ENCODE measurements at places on chromosomes 1 and 21.
A peak's percentile ranks its signal among the peaks of the same experiment; 100 is the strongest.

DNA sequence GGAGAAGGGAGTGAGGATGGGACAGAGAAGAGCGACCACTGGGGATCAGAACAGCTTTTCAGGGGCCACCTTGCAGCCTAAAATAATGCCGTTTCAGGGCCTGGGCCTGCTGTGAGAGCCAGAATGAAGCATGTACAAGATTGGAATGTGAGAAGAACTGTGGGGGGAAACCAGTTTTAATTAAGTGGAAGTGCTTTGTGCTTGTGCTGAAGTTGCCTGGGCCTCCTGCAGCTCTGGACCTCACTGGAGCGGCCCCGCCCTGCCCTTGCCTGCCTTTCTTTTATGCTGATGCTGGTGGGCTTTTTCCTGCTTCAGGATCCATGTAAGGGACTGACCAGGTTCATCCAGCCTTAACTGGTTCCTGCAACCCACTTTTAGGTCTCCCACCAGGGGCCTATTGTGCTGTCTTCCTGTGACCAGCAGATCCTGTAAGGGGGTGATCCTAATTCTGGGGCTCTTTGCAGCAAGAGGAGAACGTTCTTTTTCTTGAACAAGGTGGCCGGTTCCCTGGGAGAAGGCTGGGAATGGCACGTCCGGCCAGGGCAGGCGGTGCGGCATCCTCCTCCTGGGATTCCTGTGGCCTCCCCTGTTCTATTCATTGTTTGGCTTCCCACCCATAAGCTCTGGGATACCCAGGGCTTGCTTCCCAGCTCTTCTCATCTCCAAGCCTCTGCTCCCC is 3.2 kb downstream of the C1orf226 start:
- DNase-seq, result no peak

DNA sequence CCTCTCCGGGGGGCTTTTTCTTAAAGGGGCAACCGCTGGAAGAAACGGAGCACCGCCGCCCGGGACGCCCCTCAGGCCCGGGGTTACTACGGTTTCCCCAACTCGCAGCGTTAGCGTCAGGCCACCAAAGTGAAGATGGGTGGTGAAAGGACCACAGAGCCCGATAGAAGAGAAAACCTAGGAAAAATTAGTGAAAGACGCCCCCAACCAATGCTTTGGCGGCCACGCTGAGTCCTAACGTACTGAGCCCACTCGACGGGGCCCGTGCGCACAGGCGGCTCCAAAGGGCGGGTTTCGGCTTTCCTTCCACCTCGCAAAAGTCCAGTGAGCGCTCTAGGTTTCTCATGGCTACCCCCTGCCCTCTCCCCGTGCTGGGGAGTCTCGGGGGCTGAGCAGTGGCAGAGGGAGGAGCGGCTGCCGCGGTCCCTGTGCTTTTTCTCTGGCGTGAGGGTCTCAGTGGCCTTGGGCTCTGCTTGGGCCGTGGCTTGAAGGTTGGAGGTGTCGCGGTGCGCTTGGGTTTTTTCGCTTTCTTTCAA is 12.2 kb upstream of the SPEN start:
- no peak for DNase-seq

DNA sequence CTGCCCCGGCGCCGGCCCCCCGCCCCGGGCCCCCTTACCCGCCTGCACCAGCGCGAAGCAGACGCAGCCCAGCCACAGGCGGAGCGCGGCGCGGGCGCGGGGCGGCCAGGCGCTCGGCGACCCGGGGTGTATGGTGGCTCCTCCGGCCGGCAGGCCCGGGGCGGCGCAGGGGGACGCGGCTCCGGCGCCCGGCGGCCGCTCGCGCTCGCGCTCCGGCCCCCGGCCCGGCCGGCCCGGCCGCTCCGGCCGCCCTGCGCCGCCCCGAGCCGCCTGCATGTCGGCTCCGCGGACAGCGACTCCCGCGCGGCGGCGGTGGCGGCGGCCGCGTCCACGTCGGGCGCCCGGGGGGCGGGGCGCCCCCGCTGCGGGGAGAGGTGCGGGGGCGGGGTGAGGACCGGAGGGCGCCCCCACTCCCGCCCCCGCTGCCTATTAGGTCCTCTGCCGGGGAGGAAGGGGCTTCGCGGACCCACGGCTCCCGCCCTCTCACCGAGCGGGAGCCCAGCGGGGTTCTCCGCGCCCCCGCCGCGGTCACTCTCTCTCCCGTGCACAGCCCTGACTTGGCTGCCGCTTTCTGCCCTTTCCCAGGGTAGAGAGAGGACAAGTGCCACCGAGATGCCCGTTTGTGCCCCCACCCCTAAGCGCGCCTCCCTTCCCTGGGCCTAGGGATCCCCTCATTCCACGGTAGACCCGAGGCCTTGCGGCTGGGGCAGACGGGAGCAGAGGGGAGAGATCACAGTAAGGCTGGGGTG is at the start of gene FNDC5:
TSS of gene FNDC5 (minus strand) at position 298 of the 749 bp plus-strand sequence.
- no peak for DNase-seq

- DNase-seq, result no peak
These were observed 64.8 kb upstream of the GALNT2 start for GRCh38 chr1:230002164-230002803.

DNA sequence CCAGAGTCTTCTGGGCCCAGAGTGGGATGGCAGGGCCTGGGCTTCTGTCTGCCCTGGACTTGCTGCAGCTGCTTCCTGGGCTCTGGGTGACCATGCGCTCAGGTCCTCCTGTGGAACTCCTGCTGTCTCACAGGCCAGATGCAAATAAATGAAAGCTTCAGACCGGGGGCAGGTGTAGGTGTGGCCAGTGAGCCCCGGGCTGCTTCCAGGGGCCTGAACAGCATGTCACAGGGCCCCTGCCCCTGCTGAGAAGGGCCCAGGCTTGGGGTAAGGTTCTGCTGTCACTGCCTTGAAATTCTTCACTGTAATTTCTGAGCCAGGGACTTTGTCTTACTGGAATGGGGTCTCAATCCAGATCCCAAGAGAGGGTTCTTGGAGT is 2.5 kb upstream of the PKNOX1 start:
- DNase-seq, result no peak

DNA sequence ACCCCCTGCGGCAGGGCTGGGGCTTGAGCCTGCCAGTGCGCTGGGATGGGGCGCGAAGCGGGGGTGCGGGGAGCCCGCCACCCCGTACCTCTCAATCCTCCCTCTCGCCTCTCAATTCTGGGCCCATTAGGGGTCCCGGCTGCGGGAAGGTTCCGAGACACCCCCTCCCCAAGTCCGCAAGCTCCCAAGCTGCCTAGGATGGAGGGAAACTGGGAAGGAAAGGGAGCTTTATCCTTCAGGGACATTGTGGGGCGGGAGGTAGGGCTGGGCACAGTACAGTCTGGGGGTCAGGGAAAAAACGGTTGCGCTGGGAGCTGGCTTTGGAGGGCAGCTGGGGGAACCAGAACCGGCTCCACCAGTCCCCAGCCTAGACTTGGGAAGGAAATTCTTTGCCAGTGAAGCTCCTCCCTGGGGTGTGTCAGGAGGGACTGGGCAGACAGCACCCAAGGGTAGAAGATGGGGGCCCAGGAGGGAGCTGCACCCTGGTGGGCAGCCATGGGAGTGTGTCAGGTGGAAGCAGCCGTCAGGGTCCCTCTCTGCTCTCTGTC is 904 bp downstream of the GJB3 start:
- no peak for DNase-seq

DNA sequence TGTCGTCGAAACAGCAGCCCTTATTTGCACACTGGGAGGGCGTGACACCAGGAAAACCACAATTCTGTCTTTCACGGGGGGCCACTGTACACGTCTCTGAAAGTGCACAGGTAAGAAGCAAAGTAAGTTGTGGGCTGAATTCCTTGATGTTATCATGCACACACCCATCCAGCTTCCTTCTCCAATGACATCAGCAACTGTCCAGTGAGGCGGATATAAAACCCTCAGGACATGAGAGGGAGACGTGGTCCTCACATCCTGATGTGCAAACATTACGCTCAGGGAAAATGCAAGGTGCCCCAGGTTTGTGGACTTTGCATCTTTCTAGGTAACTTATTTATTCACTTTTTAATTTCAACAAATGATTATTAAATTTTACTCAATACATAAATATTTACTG is 3.0 kb downstream of the TFF1 start:
- DNase-seq, result no peak

DNA sequence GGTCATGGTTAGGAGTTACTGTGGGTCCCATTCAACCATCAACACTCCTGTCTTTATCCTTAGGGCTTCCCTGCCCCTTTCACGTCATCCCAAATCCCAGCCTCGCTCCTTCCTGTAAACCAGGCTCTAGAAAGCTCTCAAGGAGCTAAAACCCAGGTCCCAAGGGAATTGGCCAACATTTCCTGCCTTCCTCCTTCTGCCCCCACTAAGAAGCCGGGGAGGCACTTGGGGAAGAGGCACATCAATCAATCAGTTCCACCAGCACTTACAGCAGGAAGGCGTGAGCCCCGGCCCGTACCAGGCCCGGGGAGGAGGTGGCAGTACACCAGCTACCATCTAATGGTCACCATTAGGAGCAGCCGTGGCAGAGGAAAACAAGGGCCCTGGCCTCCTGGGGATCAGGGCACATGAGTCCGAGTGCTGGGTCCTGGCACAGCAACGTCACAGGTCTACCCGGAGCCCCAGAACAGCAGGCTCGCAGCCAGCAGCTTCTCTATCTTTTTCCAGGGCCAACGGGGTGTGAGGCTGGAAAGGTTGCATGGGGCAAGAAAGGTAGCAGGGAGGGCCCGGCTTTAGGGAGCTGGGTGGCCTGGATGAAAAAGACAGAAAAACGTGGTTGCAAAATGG is 108.6 kb downstream of the CASZ1 start:
- peak; percentile 65 for DNase-seq

GRCh38 chr21:42988236-42988965 is 14.0 kb downstream of the PKNOX1 start:
- DNase-seq, result no peak

GRCh38 chr1:211756471-211757020 is 74.0 kb downstream of the LPGAT1 start:
- no peak for DNase-seq

DNA sequence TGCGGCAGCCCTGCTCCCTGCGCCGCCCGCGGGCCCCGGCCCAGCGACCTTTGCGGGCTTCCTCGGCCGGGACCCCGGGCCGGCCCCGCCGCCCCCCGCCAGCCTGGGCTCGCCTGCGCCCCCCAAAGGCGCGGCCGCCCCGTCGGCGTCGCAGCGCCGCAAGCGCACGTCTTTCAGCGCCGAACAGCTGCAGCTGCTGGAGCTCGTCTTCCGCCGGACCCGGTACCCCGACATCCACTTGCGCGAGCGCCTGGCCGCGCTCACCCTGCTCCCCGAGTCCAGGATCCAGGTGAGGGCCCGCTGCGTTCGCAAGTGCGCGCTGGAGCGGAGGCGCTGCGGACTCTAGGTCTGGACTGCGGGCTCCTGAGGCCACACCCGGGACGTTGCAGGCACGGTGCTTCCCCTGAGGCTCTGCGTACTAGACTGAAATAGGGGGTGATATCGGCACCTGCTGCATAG is 351 bp downstream of the MIXL1 start:
- DNase-seq, result no peak

- DNase-seq, result no peak
These were observed 58.1 kb upstream of the CCDC190 start for GRCh38 chr1:162919034-162919433.

DNA sequence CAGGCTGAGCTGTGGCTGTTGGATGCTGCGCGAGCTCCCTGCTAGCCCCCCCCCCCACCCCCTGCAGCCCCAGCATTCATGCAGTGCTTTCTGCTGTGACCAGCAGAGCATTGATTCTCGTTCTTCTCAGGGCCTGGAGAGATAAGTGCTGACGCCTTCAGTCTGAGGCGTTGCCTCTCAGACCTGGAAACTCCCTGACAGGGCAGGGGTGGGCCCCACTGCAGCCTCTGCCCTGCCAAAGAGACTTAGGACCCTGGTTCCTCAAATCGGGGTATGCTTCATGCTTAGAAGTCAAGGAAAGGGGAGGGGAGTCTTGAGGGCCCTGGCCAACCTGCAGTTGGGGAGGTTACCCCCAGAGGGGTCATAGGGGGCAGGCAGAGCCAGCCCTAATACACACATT is 38.5 kb downstream of the PTPRF start:
- DNase-seq, result no peak

GRCh38 chr21:39854572-39854971 is 12.7 kb upstream of the PCP4 start:
- no peak for DNase-seq

DNA sequence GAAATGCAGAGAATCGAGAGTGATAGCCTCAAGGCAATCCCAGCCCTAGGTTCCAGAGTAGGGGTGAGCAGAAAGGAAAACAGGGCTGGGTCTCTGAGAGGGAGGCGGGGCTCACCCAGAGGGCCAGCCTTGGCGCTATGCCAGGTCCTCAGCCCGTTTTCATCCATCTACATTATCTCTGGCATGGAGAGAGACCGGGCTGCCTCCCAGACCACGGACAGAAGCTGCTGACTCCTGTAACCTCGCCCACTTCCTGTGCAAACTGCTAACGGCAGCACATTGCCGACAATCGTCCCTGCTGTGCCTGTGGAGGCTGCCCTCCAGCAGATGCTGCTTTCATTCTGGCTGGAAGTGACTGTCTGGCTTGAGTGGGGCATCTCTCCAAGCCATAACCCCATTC is 569.1 kb downstream of the NPHP4 start:
- DNase-seq, result no peak

GRCh38 chr1:243250102-243250501 is 5.0 kb downstream of the CEP170 start:
- no peak for DNase-seq

All from SK-N-MC (cell line).